ENCODE measurements at places on chromosomes 2 and 18.
A peak's percentile ranks its signal among the peaks of the same experiment; 100 is the strongest.

DNA sequence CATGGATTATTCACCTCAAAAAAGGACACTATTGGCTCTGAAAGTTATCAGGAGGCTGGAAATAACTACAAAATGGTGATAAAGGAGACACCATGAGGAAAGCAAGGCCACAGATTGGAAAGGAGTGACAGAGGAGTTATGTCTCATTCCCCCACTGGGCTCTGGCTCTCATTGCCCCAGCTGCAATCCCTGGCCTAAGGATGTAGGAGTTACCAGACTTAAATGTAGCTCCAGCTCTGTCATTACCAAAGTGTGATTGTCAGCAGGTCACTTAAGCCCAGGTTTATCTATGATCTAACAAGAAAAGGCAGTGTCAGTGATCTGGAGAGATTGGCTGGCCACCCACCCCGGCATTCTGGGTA lies 1228.2 kb upstream of the DDX18 start:
- DNase-seq, result no peak

- no peak for DNase-seq
Measured at GRCh38 chr2:45922577-45922988, 271.1 kb downstream of the PRKCE start.

GRCh38 chr2:108200569-108200968 lies 39.2 kb upstream of the SULT1C3 start:
- no peak for DNase-seq

DNA sequence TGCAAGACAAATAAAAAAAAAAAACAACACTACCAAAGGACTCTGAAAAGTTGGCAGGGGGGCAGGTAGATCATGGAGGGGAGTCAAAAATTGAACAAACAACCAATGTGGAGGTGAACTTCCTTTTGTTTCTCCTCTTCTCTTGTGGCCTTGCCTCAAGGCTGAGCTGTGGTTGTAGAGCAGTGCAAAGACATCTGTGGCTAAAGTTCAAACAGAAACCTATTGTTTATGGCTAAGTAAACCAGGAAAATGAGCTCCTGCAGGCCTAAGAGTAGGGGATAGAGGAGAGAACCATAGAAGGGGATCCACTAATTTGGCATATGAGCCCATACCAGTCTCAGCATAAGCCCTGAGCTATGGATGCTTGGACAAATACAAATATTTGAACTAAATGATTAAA lies 40.2 kb upstream of the EGR4 start:
- no peak for DNase-seq

DNA sequence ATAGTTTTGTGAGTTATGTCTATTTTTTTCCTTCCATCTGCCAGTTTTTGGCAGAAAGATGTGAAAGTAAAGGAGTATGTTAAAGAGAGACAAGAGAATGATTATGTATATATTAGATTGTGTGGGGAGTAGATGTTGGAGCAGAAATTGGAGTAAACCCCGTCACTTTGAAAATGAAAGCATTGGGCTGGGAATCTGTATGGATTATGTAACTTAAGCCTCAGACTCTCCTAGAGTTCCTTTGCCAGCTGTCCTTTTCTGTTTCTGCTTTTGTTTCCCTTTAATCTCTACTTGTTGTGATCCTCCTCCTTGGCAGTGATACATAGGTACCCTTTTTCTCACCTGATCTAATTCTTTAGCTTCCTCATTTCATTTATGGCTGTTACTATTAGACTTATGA lies 19.2 kb downstream of the CCDC138 start:
- no peak for DNase-seq

- DNase-seq, result no peak
Measured at GRCh38 chr2:20110876-20111275, 59.4 kb upstream of the LAPTM4A start.

GRCh38 chr2:147181351-147182029 lies 663.3 kb upstream of the ACVR2A start:
- no peak for DNase-seq

GRCh38 chr2:221693365-221693764 lies 121.3 kb upstream of the EPHA4 start:
- DNase-seq, result no peak

- DNase-seq, result peak; percentile 62
Measured at GRCh38 chr2:144183727-144184126, 336.2 kb downstream of the ZEB2 start.

DNA sequence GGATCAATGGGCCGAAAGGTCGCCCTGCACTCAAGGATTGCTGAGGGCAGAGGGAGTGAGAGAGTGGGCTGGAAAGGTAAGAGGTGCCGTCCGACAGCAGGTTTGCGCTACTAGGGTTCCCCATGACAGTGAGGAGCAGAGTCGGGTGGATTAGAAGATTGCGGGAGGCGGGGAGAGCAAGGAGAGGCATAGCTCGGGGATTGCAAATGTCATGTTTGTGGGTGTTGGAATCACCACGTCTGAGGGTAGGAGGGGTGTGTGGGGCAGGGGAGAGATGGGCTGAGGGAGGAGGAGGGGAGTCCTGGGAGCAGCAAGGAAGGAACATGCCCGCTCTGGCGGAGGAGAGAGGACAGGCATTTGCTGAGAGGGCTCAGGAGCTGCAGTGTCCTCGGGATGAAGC lies 81.2 kb downstream of the ZCCHC2 start:
- DNase-seq, result no peak

- DNase-seq, result peak; percentile 47
Measured at GRCh38 chr2:24972315-24972961, 683 bp upstream of the DNAJC27 start.

- no peak for DNase-seq
Measured at GRCh38 chr2:219073413-219074129, 12.8 kb upstream of the IHH start.

GRCh38 chr2:63121055-63121834 lies 70.6 kb downstream of the OTX1 start:
- DNase-seq, result no peak

- DNase-seq, result no peak
Measured at GRCh38 chr2:12839339-12839738, 122.6 kb downstream of the TRIB2 start.

DNA sequence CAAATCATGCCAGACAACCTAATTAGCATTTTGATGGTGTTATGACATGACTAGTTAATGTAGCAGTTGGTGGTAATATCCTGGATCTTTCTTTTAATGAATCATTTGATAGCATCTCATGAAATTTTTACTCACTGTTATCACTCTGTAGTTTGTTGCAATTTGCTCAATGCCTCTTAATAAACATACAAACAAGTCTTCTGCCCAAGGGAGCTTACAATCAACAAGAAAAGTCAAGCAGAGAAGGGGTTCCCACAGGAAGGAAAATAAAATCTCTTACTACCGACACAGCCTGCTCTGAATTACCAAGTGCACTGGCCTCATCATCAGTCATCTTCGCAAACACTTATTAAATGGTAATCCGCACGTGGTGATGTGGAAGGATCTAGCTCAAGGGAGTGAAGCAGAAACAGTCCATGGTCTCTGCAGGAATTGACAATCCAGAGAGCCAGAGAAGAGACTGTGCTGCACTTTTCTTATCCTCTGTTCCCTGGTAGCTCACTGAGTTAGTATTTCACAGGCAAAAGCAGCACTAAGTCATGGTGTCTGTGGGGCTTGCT lies 263.5 kb downstream of the EPHA4 start:
- no peak for DNase-seq

- DNase-seq, result peak; percentile 47
Measured at GRCh38 chr2:64750001-64750816, 96.5 kb upstream of the SERTAD2 start.

DNA sequence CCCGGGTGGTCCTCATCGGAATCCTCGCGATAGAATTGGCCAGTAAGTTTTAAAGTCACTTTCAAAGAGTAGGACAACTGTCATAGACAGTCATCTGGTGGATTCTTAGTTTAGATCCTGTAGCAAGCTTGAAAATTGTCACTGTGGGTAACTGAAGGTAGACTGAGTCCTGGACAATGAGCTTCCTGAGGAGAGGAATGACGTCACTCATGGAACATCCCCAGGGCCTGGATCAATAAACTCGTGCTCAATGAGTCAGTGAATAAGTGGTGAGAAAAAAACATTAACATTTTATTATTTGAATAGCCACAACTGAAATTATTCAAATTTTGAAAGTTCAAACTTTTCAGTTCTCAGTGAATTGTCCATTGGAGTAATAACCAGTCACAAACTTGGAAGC lies 101.4 kb upstream of the CXCR4 start:
- no peak for DNase-seq

GRCh38 chr18:10051877-10052631 lies 138.2 kb downstream of the VAPA start:
- DNase-seq, result no peak

GRCh38 chr2:39091063-39091462 lies 29.8 kb downstream of the SOS1 start:
- DNase-seq, result no peak

DNA sequence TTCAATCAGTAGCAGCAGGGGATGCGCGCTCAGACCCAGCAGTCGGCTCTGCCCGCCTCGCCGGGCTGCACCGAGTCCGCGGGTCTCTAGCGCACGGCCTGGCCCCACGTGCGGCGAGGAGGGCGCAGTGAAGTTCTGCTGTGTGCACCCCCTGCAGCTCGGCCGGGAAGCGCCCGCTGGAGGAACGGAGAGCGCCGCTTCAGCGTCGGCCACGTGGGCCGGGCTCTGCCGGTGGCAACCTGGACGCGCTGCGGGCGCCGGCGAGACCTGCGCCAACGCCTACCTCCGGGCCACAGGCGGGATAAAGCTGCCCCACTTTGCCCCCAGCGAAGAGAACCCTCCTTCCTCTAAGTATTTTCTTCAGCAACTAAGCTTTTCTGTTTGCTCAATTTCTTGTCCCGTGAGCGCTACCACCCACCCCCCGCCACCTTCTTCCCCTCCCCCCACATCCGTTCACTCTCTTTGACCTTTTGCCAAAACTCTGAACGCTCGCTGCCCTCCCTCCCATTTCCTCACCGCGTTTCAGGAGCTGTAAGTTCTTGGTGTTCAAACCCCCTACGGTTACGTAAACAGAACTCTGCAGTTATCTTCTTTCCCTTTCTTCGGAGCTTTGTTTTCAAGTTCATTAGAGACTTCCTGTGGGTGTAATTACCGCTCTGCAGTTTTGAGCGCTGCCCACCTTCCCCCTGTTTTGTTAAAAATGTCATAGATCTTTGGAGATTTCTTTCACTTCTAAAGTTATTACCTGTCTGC lies 42.6 kb upstream of the EDAR start:
- peak; percentile 62 for DNase-seq

- DNase-seq, result no peak
Measured at GRCh38 chr2:215144106-215144875, 5.9 kb upstream of the ABCA12 start.

DNA sequence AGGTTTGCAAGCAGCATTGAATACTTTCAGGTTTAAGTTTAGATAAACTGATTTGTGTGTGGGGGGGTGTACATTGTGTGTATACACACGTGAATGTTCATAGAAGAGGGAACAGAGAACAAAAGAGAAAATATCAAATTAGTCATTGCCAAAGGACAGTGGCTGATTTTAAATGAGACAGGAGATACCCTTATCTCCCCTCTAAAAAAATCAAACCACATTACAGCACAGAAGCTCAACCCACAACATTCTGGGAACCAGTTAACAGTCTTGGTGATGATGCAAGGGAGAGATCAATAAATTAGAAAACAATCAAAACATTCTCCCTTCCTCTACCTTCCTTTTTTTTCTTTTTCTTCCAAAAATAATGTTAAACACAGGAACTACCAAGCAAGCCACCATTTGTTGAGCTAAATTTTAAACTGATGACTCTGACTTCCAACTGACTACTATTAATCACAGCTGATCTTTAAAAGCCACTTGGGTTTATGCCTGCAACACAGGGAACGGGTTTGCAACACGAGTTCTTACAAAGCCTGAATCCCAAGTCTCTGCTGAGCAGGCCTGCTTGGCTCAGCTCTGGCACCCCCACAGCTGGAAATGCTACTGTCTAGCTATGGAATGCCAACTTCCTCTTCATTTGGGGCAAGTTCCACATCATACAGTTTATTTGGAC lies 119.2 kb upstream of the ACVR1C start:
- no peak for DNase-seq

DNA sequence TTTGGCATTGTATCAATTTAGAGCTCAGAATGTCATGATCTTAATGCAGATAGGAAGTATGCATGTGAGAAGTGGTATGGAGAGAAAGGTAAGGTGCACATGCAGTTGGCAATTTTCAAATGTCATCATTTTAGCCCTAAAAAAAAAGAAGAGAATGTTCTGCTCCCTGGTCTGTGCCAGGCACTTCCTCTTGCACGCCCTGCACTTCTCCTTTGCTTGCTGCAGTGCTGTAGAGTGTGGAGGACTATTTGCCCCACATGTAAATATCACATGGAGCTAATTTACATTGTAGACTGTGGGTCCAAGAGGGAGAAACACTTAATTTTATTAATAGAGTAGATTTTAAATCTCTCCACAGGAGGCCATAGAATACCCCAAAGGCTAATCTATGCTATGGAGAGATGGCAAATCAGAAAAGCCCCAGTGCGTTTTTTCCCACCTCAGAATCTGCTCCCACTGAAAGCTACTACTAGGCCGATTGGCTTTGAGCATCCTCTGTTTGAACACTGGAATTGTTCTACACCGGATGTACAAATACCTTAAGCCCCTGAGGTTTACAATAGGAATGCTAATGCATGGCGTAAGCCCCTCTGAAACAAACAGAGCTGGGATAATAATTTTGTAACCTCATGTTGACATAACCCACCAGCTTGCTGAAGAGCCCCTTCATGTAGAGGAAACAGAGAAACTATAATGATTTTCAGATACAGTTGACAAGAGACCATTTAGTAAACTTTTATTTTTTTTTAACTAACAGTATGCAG lies 137.2 kb upstream of the KLHL14 start:
- no peak for DNase-seq

- DNase-seq, result peak; percentile 18
Measured at GRCh38 chr18:13271302-13271911, 52.8 kb downstream of the LDLRAD4 start.

- DNase-seq, result no peak
Measured at GRCh38 chr2:14285812-14286211, 346.7 kb upstream of the LRATD1 start.

DNA sequence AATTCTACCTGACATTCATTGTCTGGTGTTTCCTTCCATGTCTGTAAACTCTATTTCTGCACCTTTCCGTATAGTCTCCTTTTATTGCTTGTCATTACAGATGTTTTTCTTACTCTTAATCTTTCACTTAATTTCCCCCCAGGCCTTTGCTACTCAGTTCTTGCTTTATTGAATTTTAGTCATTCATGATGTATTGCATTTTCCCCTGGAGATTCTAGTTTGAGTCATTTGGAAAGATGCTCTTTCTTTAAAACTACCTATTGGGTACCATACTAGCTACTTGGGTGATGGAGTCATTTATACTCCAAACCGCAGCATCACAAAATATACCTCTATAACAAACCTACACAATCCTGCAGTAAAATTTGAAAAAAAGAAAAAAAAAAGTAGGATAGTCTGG lies 27.2 kb upstream of the LPIN2 start:
- DNase-seq, result no peak

- DNase-seq, result no peak
Measured at GRCh38 chr2:47546994-47547393, 144.0 kb downstream of the MSH2 start.
